ENCODE measurements at places on chromosomes 3 and 15. TPM values are rescaled to one million over a fixed set of nuclear protein-coding genes. Genes with fewer than 3 reads are reported as not detected.

MUC4 gene
- total RNA-seq: not detected

DNA sequence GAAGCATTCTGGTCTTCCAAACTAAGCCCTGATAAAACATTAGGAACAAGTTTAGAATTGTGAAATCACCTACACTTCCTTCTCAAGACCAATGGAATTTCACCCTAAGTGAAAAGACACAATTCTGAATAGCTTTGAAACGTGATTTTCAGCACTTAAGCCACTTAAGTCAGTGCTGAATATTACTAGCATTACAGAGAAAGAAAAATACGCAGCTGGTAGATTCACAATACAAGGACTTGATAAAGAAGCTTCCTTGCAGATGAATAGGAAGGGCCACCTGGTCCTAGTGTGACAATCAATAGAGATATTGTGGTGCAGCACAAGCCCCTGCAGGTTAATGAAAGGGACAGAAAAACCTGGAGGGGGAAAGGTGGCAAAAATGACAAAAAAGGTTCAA lies 353.1 kb upstream of the ALCAM start:
- no peak for DNase-seq

EXD1 gene
- total RNA-seq: not detected

DNA sequence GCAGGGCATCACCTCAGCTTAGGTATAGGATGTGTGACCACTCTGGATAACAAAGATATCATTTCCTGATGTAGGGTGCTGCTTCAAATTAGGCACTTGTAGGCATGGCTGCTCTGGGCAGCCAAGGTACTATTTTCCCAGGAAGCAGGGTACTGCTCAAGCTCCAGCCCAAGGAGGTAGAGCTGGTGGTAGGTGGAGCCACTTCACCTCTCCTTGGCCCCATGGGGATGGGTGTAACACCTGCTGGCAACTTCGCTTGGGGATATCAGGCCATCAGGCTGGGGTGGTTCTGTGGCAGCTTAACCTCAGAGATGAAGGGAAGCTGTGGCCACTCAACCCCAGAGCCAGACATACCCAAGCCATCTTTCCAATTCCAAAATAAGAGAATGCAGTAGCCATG lies 147.1 kb upstream of the IGF1R start:
- DNase-seq: no peak

- peak; percentile 77 for DNase-seq
These were observed 424.0 kb upstream of the C2CD4B start for GRCh38 chr15:62588938-62589670.

TMED3 gene
- total RNA-seq: 97.7 TPM

BRPF1 gene
- total RNA-seq: 12.2 TPM

RARB gene
- total RNA-seq: 11.7 TPM

DNA sequence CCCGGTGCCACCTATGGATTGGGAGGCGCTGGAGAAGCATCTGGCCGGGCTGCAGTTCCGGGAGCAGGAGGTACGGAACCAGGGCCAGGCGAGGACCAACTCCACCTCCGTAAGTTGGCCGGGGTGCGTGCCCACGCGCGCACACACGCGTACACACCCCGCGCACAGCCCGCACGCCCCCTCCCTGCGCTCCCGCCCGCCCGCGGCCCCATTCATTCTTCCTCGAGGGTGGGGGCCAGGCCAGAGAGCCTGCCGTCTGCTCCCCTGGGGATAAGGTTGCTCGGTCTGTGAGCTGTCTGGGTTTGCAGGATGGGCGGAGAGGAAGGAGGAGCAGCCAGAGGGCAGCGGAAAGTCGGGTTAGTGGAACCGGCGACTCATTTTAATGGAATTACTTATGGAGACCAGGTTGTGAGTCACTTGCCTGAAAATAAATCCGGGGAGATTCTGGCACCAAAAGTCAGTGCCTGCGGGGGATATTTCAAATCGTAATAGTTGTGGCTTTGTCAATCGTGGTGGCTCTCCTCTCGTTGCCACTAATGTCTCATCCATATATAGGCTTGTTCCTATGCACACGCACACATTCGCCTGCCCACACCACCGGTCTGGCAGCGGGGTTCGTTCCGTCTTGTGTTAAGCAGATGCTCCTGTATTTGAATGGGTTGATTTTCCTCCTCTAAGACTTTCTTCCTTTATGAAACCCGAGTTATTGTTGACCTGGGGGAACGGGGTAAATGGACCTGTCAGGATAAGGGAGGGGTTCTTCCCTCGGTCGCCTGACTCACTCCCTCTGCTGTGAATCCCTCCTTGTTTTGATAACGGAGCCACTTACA lies 223.4 kb upstream of the IL12A start:
- peak; percentile 97 for DNase-seq

- no peak for DNase-seq
These were observed 6.9 kb upstream of the VWA5B2 start for GRCh38 chr3:184222521-184222920.

GRCh38 chr15:67382723-67383122 lies 128.1 kb downstream of the IQCH start:
- DNase-seq: no peak

GRCh38 chr3:126811530-126811929 lies 107.5 kb downstream of the CHCHD6 start:
- DNase-seq: no peak

- no peak for DNase-seq
These were observed 423.3 kb upstream of the IL12A start for GRCh38 chr3:159565313-159565712.

GRCh38 chr3:106302451-106303221 lies 433.8 kb upstream of the CBLB start:
- DNase-seq: no peak

GRCh38 chr15:101441696-101442095 lies 47.8 kb downstream of the PCSK6 start:
- DNase-seq: no peak

GRCh38 chr3:88626456-88627120 lies 476.8 kb downstream of the C3orf38 start:
- no peak for DNase-seq

DNA sequence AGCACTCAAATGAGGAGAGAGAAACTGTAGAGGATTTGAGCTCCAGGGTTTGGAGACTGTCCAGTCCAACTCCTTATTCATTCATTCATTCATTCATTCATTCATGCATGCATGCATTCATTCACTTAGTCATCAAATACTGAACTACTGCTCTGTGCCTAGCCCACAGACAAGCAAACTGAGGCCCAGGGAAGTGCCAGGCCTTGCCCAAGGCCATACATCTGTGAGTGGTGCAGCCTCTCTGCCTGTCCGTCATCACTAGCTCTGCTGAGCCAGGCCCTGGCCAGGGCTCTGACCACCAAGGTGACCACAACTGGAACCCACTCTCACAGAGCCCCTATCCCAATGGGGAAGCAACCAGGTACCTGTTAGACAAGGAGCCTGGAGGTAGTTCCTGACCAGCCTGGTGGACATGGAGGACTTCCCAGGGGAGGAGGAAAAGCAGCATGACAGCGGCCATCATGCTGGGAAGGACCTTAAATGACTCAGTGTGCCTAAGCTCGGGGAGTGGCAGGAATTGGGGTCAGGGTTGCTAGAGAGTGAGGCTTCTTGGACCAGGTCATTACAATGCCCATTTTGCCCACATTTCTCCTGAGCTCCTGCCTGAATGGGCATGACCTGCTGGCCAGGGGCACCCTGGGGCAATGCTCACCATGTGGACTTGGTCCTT lies 27.5 kb upstream of the RPL29 start:
- DNase-seq: no peak

SAMMSON gene
- not detected for total RNA-seq

GRCh38 chr3:143596957-143597642 lies 251.2 kb downstream of the SLC9A9 start:
- DNase-seq: no peak

DNA sequence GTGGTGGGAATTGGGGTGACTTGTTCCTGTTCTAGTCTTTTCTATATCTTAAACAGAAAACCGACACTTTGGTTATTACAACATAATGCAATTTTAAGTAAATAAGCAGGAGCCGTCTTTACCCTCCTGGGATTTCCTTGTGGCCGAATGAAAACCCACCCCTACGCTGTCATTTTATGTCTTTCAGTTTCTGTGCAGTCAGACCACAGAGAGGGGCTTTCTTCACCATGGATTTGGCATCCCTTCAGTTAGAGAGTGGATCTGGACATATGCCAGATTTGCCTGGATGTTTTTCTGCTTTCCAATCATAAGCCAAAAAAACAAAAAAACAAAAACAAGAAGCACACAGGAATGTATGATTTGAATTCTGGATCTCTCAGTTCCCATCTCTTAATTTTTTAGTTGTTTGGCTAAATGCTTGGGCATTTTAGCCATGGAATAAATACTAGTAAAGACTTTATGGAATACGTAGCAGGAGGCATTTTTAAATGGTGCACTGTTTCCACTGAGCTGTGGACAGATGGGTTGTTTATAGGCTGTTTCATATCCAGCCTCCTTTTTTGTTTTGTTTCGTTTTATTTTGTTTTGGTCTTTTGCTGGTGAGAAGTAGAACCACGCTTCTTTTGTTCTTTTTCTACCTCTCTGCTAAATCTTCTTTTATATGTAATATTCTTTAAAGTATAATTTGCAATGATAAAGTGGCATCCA lies 272.9 kb downstream of the FEZF2 start:
- DNase-seq: no peak
